ENCODE measurements at places on chromosomes 7 and 10.

DNA sequence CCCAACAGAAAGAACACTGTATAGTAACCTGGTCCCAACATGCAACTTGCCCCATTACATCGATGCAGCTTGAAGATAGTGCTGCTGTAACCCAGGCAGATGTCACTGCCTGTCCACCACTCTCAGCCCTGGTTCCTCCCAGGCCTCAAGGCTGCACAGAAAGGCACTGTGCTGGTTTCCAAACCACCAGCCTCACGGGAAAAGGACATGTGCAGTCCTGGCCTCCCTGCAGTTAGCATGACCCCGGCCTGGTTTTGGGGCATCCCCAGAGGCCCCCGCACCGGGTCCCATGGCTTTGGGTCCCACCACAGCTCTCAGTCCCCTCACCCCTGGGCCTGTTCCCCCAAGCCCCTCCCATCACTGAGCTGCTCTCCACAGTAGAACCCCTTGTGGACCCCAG, 214.5 kb downstream of the TNS3 start:
- ATAC-seq, result no peak

DNA sequence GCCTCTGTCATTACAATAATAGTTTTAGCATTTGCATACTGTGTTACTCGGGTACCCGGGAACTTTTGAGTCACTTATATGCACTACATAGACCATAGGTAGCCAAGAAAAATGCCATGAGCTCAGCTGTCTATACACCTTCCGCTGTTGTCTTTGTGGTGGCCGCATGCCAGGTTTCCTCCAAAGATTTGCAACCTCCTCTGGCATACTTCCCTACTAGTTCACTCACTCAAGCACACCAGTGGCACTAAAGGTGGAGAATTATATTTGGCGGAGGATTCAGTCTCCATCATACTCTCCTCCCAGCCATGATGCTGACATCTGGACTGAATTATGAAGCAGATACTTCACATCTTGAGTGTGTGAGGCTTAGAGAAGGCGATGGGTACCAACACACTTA, 35.6 kb upstream of the GRB10 start:
- no peak for ATAC-seq

DNA sequence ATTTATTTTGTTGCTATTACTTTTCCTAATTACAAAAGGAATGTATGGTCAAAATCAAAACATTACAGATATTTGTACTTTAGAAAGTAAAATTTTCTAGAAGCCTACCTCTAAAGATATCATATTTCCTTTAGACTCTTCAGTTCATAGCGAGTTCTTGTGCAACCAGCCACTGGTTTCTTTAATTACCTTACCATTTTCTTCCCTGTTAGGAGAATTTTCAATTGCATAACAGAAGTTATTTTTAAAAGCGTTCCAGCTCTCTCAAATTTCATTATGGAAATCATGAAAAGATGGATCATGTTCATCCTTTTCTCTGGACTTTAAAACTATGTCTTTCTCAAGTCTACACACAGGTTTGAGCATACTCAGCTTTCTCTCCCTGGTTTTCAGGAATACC, 5.0 kb upstream of the TRUB1 start:
- ATAC-seq, result no peak

DNA sequence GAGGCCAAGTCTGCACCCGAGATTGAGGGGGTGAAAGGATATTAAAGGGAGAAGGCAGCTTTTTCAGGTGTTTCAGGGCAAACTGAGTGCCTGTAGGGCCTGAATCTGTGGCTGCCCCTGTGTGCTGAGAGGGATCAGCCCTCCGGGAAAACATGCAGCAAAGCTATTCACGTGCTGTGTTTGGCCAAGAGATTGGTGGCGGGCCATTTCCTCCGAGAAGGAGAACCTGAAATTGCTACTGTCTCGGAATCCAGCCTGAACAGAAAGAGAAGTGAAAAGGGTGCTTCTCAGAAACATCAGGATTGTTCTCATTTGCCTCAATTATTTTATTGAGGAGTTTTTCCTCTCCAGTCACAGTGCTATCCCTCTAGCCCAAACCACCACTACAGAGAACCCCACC, 16.0 kb downstream of the GIMAP5 start:
- ATAC-seq, result no peak

- no peak for ATAC-seq
Observed at GRCh38 chr7:1123715-1124114, 35.8 kb downstream of the GPER1 start.

DNA sequence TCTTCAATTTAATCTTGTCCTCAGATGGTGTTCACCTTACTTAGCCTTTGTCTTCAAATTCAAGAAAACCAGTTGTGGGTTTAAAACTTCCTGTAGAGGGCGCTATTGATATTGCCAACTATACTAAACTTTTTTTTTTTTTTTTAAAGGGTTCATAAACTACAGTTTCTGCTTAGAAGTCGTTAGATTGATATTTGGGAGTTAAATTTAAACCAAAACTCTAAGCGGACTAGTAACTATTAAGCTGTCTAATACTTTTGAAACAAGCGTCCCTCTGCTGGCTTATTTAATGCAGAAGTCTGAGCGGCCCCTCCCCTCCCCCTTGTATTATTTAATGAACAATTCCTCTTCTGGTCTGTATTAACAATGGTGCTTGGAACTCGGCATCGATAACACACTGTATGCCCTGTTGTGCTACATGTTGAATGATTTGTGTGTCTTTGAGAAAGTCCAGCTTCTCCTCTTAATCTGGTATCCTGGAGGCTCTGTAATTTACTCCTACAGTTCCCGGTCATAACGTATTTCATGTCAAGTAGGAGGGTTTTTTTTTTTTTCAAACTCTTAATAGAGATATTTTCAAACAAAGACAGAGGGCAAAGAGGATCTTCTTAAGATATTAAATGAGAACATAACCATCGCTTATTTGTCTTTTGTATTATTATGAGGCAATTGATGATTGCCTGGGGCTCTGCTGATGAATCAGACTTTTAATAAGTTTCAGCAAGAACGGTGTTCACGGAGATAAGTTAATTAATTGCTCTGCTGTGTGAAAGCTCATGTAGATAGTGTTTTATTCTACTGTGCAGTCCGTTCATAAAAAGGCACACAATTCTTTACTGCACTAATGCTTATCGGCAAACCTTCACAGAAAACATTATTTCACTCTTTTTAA, 22.6 kb upstream of the CREB5 start:
- ATAC-seq, result no peak

GRCh38 chr7:26510231-26510957, 218.7 kb downstream of the SNX10 start:
- ATAC-seq, result no peak

GRCh38 chr10:6692103-6692502, 112.0 kb upstream of the PRKCQ start:
- no peak for ATAC-seq

- ATAC-seq, result no peak
Observed at GRCh38 chr10:98340261-98340939, 72.4 kb upstream of the LOXL4 start.

- ATAC-seq, result no peak
Observed at GRCh38 chr10:127834221-127834620, 58.5 kb downstream of the CLRN3 start.

DNA sequence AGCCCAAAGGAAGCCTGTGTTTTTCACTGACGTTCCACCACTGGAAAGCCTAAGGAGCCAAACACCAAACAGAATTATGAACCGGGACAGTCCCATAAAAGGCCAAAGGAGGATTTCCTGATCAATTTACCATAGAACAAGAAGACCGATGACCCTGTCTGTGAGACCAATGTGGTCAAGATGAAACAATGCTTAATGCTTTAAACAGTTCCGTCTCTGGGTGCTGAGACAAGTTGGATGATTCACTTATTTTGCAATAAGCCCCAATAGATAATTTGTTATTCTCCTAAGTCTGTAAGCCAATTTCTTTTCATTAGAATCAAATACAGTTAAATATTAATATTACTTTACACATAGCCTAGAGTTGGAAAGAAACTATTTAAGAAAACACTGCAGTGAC, 134.9 kb downstream of the MICU1 start:
- no peak for ATAC-seq

DNA sequence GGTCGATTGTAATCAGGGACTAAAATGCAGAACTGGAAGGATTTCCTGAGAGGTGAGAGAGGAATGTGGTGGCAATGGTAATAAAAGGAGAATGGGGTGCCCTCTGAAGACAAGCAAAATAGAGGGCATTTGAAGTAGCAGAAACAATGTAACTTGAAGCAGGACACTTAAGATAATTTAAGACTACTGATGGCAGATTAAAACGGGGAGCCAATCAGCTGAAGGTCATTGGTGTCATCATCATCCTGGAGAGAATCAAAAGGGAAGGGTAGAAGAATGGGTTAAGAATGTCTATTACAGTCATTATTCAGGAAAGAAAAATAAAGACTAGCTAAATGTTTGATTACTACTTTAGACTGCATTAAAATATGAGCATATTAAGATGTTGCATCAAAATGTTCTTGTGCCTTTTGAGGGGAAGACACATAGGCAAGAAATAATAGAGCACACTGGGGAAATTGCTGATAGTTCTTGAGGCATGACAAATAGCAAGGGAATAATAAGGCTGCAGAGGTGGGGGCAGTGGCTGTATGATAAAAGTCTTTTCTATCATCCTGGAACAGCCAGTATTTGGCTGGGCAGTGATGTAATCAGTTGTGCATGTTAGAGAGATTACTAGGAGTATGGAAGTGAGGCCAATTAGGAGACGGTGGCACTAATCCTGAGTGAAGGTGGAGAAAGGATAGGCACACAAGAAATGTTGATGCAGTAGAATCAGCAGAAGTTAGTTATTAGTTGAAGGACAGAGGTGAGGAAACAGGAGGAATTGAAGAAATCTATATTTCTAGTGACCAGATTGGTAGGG, 60.2 kb downstream of the CCDC71L start:
- no peak for ATAC-seq

DNA sequence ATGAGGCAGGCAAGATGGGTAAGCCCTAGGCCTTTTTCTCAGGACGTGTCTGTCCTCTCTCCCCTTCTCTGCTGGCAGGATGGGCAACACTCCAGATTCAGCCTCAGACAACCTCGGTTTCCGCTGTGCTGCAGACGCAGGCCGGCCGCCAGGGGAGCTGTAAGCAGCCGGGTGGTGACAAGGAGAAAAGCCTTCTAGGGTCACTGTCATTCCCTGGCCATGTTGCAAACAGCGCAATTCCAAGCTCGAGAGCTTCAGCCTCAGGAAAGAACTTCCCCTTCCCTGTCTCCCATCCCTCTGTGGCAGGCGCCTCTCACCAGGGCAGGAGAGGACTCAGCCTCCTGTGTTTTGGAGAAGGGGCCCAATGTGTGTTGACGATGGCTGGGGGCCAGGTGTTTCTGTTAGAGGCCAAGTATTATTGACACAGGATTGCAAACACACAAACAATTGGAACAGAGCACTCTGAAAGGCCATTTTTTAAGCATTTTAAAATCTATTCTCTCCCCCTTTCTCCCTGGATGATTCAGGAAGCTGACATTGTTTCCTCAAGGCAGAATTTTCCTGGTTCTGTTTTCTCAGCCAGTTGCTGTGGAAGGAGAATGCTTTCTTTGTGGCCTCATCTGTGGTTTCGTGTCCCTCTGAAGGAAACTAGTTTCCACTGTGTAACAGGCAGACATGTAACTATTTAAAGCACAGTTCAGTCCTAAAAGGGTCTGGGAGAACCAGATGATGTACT, 13.1 kb downstream of the PHKG1 start:
- no peak for ATAC-seq

All from activated T-helper 17 cell treated with anti-CD3 and anti-CD28 coated beads, Interleukin-2, amount 50 U/mL, for 72 hours (primary cell).